Naive thymus-derived CD8-positive, alpha-beta T cell (primary cell): ENCODE measurements at places on chromosomes 16 and 17.
A peak's percentile ranks its signal among the peaks of the same experiment; 100 is the strongest.

GRCh38 chr16:58814348-58814801, 80.3 kb upstream of the GOT2 start:
- peak overlapping the region; percentile 60 for H3K4me3 ChIP-seq
- no peaks in the 10 kb centered on the region for H3K36me3 ChIP-seq
- H3K27ac ChIP-seq: peak overlapping the region; percentile 44
- H3K27me3 ChIP-seq: peaks cover 5% of the 10 kb centered on the region
- peaks cover 5% of the 10 kb centered on the region for H3K4me1 ChIP-seq

GRCh38 chr17:16267174-16267573, 50.2 kb downstream of the PIGL start:
- no peak for DNase-seq
- no peaks in the 10 kb centered on the region for H3K36me3 ChIP-seq
- no peaks in the 10 kb centered on the region for H3K27me3 ChIP-seq
- H3K4me3 ChIP-seq: no peak overlapping the region

DNA sequence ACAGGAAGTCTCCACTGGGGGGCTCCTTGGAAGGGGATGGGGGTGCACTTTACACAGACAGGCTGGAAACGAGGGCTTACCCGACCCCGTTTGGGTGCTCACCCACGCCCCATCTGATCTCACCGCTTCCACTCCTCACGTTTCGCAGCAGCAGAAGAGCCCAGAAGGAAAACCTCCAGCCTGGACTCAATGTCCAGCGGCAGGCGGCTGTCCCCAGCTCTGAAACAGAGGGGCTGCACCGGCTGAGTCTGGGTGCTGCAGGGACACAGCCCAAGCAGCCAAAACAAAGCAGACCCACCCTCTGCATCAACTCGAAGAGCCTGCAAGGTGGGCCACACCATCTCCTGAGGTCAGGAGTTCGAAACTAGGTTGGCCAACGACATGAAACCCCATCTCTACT, 3.9 kb downstream of the MEAK7 start:
- H3K4me1 ChIP-seq: peaks cover 24% of the 10 kb centered on the region
- peaks cover 7% of the 10 kb centered on the region for H3K36me3 ChIP-seq
- DNase-seq: no peak
- no peaks in the 10 kb centered on the region for H3K27me3 ChIP-seq
- H3K4me3 ChIP-seq: no peak overlapping the region

GRCh38 chr17:81432941-81433340, 37.7 kb downstream of the BAHCC1 start:
- no peak overlapping the region for H3K4me3 ChIP-seq
- H3K27ac ChIP-seq: no peak overlapping the region
- H3K36me3 ChIP-seq: peaks cover 2% of the 10 kb centered on the region
- DNase-seq: no peak
- H3K27me3 ChIP-seq: peaks cover 11% of the 10 kb centered on the region
- H3K4me1 ChIP-seq: peaks cover 8% of the 10 kb centered on the region

- DNase-seq: no peak
- H3K36me3 ChIP-seq: no peaks in the 10 kb centered on the region
- no peak overlapping the region for H3K27ac ChIP-seq
- no peak overlapping the region for H3K4me3 ChIP-seq
- peaks cover 15% of the 10 kb centered on the region for H3K4me1 ChIP-seq
Measured at GRCh38 chr16:85329059-85329812, 217.0 kb upstream of the CIBAR2 start.
